ENCODE measurements at places on chromosomes 2 and 18. TPM values are rescaled to one million over a fixed set of nuclear protein-coding genes. Genes with fewer than 3 reads are reported as not detected.

The ORC2 gene
- 11.0 TPM for total RNA-seq

The MEP1B gene
- not detected for total RNA-seq

The BBS5 gene
- total RNA-seq = 10.1 TPM

The YES1 gene
- 42.4 TPM for total RNA-seq

The IGFBP2 gene
- 629 TPM for total RNA-seq

The IL37 gene
- not detected for total RNA-seq

The SAG gene
- not detected for total RNA-seq

The AFTPH gene
- 19.8 TPM for total RNA-seq

The CCBE1 gene
- total RNA-seq = 4.0 TPM

- no peak for DNase-seq
These were observed 31.4 kb downstream of the GALM start for GRCh38 chr2:38697116-38697840.

DNA sequence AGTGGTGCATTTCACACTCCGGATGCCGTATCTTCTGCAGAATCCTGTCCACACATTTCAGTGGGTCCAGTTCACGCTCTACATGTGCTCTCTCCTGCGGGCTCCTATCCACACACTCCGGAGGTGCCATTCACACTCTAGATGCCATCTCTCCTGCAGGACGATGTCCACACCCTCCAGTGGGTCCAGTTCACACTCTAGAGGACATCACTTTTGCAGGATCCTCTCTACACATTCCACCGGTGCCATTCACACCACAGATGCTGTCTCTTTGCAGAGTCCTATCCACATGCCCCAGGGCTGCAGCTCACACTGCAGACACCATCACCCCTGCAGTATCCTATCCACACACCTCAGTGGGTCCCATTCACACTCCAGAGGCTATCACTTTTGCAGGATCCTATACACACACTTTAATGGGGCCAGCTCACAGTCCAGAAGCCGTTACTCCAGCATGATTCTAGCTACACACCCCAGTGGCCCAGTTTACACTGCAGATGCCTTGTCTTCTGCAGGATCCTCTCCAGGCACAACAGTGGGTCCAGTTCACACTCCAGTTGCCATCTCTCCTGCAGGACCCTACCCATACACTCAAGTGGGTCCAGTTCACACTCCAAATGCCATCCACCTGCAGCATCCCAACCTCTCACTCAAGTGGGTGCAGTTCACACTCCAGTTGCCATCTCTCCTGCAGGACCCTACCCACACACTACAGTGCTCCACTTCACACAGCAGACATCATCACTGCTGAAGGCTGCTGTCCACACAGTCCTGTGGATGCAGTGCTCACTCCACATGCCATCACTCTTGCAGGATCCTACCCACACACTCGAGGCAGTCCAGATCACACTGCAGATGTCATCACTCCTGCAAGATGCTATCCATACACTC lies 2.1 kb upstream of the PXDN start:
- DNase-seq = no peak

DNA sequence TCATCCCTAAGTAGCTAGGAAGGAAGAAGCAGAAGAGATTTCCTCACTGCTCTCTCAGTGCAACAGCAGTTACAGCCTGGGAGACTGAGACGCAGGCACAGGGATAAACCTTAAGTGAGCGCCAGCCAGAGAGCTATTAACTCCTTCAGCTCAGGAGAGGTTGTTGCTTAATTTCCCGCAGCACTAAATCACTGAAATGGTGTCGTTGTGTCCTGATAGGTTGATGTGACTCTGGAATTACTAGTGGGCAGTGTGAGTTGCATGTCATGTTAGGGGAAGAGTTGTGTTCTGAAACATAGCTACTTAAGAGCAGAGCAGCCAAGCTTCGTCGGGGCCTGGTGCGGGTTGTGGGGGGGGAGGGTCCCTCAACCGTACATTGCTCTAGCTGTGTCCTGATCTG lies 225.8 kb downstream of the NAPG start:
- peak; percentile 9 for DNase-seq

DNA sequence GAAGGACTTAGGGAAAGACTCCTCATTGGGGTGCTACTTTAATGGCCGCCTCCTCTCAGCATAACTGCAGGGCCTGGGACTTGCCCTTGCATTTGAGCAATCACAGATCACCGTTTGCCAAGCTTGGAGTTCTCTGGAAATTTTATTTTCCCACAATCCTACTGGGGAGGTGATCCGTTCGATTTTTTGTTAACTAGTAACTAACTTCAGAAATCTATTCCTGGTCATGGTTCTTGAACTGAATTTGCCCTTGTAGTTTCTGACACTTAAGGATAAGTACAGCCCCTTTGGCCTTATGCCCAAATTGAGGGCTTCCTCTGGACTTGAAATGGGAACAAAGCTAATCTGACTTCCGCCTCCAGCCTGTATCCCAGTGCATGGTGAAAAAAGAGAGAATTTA lies 60.5 kb upstream of the ST3GAL5 start:
- DNase-seq = peak; percentile 57

- no peak for DNase-seq
These were observed 110.5 kb downstream of the GATA6 start for GRCh38 chr18:22279741-22280452.

DNA sequence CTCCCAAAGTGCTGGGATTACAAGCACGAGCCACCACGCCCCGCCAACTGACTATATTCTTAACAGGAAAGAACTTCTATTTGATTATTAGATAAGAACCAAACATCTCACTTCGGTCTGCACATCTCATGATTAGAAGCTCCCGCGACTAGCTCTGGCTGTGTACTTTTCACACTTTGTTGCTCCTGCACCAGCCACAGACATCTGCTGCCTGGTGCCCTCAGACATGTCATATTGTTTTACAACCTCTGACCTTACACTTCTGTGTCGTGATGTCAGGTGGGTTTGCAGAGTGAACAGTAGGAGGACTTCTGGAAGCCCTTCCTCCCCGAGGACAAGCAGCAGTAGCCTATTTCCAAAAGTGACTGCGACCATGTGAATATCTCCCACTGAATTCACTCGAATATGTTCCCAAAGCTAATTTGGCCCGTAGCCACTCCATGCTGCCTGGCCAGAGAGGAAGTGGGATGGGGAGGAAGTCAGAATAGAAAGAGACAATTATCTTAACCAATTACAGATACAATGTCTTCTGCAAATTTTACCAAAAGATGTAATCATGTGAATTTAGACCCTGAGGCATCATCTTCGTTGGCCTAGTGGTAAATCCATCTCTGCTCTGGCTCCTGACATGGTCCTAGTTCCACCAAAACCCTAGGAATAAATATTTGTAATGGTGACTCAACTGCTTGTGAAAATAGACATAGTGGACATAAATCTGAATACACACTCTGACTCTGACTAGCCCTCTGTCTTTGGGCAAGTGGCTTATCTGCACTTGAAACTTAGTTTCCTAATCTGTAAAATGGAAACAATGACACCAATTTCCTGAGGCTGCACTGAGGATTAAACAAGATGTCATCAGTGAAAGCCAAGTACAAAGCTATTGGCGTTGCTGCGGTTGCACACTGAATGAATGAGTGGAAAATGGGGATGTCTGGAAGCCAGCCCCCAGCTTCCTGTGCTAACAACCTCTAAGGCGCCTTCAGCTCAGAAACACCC lies 406.1 kb downstream of the LRATD1 start:
- no peak for DNase-seq

- no peak for DNase-seq
These were observed 2.8 kb upstream of the KLHL14 start for GRCh38 chr18:32775628-32776027.

DNA sequence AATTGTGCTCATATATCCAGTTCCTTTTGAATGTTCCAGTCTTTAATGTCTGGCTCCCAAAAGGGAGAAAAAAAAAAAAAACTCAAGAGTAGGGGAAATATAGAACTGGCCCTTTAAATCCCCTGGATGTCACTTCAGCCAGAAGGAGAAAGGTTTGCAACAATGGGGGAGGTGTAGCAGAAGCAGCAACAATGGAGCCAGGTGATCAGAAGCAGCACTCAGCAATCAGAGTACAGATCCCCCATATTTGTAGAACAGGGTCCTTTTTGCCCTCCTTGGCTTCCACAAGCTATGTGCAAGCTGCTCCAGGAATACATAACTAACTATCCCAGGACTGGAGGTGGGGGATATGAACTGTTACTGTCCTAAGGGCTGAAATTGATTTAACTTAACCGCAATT lies 25.8 kb upstream of the ZNF397 start:
- DNase-seq = no peak

- DNase-seq = no peak
These were observed 75.0 kb downstream of the NRXN1 start for GRCh38 chr2:50956886-50957285.

- no peak for DNase-seq
These were observed 234.4 kb upstream of the PXDN start for GRCh38 chr2:1978706-1979105.

DNA sequence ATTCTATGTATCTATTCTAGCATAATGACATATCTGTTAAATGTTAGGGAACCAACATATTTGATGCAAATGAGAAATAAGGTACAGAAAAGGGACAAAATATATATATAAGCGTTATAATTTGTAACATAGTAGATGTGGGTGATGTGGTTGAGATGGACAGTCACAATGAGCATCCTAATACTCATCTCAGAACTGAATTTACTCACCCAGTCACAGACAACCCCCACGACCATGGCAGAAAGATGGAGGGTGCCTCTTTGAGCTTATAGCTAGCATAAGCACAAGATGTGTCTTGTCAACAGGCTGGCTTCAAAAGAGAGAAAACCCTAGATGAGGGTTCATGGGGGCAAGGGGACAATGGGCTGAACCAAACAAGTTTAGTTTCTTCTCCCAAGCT lies 9.1 kb upstream of the DSG3 start:
- no peak for DNase-seq

DNA sequence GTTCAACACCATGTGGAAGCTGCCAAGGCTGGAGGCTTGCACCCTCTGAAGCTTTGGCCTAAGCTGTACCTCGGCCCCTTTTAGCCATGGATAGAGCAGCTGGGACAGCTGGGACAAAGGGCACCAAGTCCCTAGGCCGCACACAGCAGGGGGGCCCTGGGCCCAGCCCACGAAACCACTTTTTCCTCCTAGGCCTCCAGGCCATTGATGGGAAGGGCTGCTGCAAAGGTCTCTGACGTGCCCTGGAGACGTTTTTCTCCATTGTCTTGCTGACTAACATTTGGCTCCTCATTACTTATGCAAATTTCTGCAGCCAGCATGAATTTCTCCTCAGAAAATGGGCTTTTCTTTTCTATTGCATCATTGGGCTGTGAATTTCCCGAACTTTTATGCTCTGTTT lies 13.7 kb downstream of the RAPGEF4 start:
- DNase-seq = no peak

- peak; percentile 54 for DNase-seq
These were observed 109.9 kb upstream of the CAB39 start for GRCh38 chr2:230602562-230603230.

DNA sequence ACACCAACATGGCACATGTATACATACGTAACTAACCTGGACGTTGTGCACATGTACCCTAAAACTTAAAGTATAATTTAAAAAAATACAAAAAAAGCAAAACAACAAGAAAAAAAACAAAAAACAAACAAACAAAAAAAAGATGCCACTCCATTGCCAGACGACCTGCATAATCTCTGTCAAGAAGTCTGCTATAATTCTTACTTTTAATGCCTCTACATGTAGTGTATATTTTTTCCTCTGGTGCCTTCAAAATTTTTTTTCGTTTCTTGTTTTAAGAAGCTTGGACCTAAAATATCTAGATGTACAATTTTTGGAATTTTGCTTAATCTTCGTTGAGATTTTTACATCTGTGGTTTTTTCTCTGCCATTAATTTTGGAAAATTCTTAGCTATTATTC lies 235.6 kb upstream of the ZNF521 start:
- DNase-seq = no peak

GRCh38 chr2:64646007-64646880 lies 7.5 kb downstream of the SERTAD2 start:
- peak; percentile 92 for DNase-seq

All from stomach (tissue), 19 donors.